A549 treated with DMSO at 1 μM for 4 hours (cell line): ENCODE measurements at places on chromosomes 7 and 10. TPM values are rescaled to one million over a fixed set of nuclear protein-coding genes. Genes with fewer than 3 reads are reported as not detected.

Gene UBE2D1
- 14.3 to 30.3 TPM (median 23.6 TPM) in 5 replicates for total RNA-seq

Gene HYAL4
- total RNA-seq, result 0.07 TPM in 1 of 5 replicates, not detected in the others

Gene OR2F2
- total RNA-seq, result not detected in 5 replicates

Gene RADIL
- 1.3 to 2.4 TPM (median 1.6 TPM) in 5 replicates for total RNA-seq

Gene LRRD1
- not detected in 5 replicates for total RNA-seq

Gene PAX2
- 0.13 to 0.32 TPM (median 0.21 TPM) in 5 replicates for total RNA-seq

Gene SPDYE6
- total RNA-seq, result not detected in 5 replicates

Gene SEC23IP
- 52.5 to 59.8 TPM (median 58.1 TPM) in 5 replicates for total RNA-seq

Gene EN2
- 0.47 to 1.3 TPM (median 0.99 TPM) in 5 replicates for total RNA-seq

Gene DNAH11
- 0.02 to 0.26 TPM (median 0.10 TPM) in 5 replicates for total RNA-seq

Gene FAM25G
- 0.65 to 1.8 TPM in 2 of 5 replicates, not detected in the others for total RNA-seq
